ENCODE measurements at places on chromosomes 1 and 21. TPM values are rescaled to one million over a fixed set of nuclear protein-coding genes. Genes with fewer than 3 reads are reported as not detected.

The CFAP107 gene
- total RNA-seq: not detected

The C1orf50 gene
- total RNA-seq: 11.3 TPM

The ZBTB8A gene
- 4.1 TPM for total RNA-seq

The PLA2G2C gene
- total RNA-seq: not detected

The PROK1 gene
- total RNA-seq: not detected

The VWA1 gene
- 25.0 TPM for total RNA-seq

The LRRC41 gene
- total RNA-seq: 39.8 TPM

The LCE6A gene
- total RNA-seq: not detected

The LCA5L gene
- 1.2 TPM for total RNA-seq

The MRTO4 gene
- total RNA-seq: 21.1 TPM

The ADAMTS1 gene
- total RNA-seq: 52.3 TPM

The OR2L8 gene
- total RNA-seq: not detected

The WDR64 gene
- total RNA-seq: 0.54 TPM

DNA sequence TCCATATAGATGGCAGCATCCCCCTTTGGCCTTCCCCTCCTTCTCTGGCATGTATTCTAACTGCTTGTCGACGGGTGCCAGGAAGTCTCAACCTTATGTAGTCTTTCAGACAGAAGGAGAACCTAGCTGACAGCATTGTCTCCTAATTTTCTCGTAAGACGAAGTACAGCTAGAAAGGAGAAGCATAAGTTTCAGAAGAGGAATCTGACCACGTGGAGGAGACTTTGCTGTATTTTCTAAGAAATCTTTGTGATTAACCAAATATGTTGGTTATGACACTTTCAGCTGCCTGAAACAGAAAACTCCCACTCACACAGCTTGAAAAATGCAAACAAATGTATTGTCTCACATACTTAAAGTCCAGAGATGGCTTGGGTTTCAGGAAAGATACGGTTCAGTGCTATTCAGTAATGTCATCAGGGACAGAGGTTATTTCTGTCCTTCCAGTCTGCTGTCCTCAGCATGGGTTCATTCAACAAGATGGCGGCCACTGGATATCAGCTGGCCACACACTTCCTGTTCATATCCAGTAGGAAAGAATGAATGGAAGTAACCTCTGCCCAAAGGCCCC is 109.5 kb upstream of the ZNF648 start:
- peak; percentile 48 for DNase-seq

- DNase-seq: no peak
Observed at GRCh38 chr1:235160383-235160956, 580 bp downstream of the RBM34 start.

DNA sequence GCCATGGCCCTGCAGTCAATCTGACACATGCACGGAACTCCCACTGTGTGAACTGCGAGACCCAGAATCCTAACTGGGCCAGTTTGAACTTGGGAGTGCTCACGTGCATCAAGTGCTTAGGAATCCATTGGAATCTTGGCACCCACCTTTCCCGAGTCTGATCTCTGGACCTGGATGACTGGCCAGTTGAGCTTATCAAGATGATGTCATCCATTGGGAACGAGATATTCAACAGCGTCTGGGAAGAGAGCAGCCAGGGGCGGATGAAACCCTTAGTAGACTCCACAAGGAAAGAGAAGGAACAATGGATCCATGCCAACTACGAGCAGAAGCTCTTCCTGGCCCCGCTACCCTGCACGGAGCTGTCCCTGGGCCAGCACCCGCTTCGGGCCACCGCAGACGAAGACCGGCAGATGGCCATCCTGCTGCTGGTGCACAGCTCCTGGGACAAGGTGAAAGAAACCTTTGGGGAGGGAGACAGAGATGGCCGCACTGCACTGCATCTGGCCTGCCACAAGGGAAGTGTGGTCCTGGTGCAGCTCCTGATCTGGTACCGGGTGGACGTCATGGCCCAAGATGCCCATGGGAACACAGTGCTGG is 3.1 kb upstream of the TDRD5 start:
- no peak for DNase-seq

DNA sequence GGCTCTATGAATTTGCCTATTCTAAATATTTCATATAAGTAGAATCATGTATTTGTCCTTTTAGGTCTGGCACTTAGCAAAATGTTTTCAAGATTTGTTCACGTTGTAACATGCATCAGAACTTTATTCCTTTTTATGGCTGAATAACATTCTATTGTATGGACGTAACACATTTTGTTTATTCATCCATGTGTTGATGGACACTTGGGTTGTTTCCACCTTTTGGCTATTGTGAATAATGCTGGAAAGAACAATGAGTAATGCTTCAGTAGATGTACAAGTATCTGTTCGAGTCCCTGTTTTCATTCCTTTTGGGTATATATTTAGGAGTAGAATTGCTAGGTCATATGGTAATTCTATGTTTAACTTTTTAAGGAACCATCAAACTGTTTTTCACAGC is 24.7 kb downstream of the SLC35A3 start:
- no peak for DNase-seq

DNA sequence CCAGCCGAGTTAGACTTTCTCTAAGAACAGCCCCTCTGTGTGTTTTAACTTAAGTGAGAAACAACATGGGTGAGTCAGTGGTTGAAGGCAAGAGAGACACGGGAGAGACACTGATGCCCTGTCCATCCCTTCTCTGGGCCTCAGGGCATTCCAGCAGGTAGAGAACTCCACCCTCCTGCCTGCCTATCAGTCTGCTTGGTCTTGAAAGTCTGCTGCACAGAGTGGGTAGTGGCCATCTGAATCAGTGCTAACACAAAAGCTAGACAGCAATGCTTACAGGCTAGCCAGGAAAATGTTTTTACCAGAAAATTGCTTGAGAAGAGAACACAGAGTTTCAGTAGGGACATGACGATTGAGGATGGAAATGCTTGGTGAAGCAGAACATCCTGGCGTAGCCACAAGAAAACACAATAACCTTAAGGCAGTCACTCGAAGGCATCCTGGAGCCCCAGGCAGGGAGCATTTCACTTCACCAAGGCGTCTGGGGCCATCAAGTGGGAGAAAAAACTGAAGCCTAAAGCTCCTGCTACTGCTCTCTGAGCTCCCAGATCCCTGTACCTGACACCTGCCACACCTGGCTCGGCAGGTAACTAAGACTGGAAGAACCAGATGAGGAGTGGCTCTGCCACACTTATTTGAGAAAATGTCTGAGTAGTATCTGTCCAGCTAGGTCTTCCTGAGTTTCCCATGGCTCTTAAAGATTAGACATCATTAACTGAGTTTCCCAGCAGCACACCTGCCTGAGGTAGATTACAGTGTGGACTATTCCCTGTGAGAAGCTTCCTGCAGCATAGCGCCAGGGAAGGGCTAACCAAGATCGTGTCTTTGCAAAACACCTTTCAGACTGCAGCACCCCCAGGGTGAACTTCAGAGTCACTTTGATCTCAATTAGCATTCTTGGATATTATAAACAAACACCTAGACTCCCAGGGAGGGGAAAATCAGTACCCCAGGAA is 18.1 kb upstream of the LBR start:
- no peak for DNase-seq

- DNase-seq: no peak
Observed at GRCh38 chr1:196654271-196654670, 2.4 kb downstream of the CFH start.

DNA sequence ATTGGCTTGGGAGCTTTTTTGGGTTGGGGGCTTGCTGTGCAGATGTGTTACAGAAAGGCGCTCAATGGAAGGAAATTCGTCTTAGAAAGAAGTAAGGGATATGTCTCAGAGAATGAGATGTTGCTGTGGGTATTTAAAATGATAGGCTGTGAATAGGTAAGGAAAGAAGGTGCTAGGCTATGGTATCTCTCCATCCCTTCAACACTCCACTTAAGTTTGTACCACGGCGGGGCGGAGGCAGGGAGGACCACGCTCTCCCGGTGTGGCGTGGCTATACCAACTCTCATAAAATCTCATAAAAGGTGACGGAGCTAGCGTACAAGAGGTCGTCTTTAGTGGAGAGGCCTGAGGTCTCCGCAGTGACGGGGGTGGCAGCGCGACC is 305 bp upstream of the RPS6KC1 start:
- DNase-seq: no peak

DNA sequence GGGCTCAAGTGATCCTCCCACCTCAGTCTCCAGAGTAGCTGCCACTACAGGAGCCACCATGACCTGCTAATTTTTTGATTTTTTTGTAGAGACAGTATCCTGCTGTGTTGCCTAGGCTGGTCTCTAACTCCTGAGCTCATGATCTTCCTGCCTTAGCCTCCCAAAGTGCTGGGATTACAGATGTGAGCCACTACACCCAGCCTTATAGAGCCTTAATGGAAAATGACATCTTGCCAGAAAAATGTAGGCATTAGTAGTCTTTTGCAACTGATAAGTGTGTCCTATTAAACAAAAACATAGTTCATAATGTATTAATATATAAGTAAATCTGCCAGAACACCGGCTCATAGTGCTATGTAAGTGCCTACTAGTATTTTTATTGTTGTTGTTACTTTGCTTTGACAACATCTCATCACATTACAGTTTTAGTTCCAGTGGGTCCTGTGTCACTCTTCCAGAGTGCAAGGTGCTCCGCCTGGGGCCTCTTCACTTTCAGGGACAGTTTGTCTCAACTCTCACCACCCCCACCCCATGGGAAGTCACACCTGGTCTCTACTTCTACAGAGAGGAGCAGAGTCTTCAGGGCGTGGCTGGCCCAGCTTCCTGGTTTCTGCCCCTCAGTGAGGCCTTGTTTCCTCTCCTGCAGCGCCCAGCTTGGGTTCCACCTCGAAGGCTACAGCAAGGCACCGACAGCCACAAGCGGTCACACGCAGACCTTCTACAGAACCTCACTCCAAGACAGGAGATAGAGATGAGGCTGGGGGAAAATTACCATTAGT is 30.1 kb downstream of the RHOU start:
- DNase-seq: no peak

GRCh38 chr1:162360237-162360873 is 16.3 kb downstream of the SPATA46 start:
- DNase-seq: no peak

DNA sequence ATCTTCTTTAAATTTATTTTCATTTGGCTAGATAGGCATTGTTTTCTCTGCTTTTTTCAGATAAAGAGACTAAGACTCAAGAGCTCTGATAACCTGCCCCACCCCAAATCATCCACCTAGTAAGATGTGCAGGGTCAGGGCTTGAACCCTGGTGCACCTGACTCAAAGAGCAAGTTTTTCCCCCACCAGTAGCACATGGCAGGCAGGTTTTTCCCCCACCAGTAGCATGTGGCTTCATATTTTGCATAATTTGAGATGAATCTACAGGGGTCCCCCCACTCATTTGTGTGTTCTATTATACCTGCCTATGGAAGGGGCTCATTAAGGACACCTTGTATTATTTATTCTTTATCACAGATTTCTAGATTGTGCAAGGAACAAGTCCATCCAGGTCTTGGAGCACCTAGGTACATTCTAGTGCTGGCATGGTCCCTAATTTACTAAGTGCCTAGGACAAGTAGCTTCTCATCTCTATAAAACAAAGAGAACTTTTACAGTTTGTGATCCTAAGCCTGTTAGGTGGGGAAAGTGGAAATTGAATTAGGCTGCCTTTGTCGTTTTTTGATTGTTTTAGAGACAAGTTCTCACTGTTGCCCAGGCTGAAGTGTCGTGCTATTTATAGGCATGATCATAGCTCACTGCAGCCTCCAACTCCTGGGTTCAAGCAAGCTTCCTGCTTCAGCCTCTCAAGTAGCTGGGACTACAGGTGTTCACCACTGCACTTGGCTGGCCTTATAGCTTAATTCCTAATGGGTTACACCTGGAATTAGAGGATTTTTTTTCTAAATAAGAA is 13.2 kb upstream of the CTSE start:
- no peak for DNase-seq

DNA sequence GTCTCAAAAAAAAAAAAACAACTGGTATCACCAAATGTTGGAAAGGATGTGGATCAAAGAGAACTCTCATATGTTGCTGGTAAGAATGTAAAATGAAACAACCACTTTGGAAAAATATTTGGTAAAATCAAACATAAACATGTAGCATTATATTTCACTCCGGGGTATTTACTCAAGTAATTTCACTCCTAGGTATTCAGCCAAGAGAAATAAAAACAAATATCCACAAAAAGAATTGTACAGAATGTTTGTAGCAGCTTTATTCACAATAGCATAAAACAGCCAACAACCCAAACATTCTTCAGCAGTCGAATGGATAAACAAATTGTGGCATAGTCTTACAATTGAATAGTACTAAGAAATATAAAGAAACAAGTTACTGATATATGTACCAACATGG is 32.4 kb upstream of the ZSWIM5 start:
- no peak for DNase-seq

GRCh38 chr21:32990666-32991065 is 35.1 kb upstream of the OLIG2 start:
- no peak for DNase-seq

- DNase-seq: peak; percentile 19
Observed at GRCh38 chr1:36609241-36610027, 126.7 kb upstream of the CSF3R start.

- no peak for DNase-seq
Observed at GRCh38 chr1:173280899-173281660, 73.9 kb upstream of the TNFSF4 start.

DNA sequence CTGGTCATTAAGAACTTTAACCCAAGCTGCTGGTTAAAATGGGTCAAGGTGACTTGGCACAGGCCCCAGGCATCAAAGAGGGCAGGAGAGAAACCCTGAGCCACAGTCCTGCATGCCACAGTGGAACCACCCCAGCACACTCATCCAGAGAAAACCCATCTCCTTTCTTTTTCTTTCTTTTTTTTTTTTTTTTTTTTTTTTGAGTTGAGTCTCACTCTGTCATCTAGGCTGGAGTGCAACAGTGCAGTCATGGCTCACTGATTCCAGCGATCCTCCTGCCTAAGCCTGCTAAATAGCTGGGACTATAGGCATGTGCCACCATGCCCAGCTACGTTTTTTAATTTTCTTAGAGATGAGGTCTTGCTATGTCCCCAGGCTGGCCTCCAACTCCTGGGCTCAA is 109.2 kb upstream of the RAB4A start:
- DNase-seq: no peak

GRCh38 chr1:11940260-11940921 is 5.9 kb downstream of the PLOD1 start:
- peak; percentile 70 for DNase-seq

GRCh38 chr21:44065428-44065827 is 41.8 kb upstream of the PWP2 start:
- DNase-seq: no peak

GRCh38 chr1:198919667-198920398 is 281.0 kb downstream of the PTPRC start:
- no peak for DNase-seq

- DNase-seq: no peak
Observed at GRCh38 chr1:84700070-84700469, 9.8 kb upstream of the SSX2IP start.

GRCh38 chr1:64039390-64039926 is 164.0 kb upstream of the UBE2U start:
- no peak for DNase-seq

GRCh38 chr1:152143150-152143887 is 15.7 kb downstream of the RPTN start:
- no peak for DNase-seq

- no peak for DNase-seq
Observed at GRCh38 chr1:37753473-37754321, 11.2 kb downstream of the EPHA10 start.
